ENCODE measurements at places on chromosomes 1 and 21.

DNA sequence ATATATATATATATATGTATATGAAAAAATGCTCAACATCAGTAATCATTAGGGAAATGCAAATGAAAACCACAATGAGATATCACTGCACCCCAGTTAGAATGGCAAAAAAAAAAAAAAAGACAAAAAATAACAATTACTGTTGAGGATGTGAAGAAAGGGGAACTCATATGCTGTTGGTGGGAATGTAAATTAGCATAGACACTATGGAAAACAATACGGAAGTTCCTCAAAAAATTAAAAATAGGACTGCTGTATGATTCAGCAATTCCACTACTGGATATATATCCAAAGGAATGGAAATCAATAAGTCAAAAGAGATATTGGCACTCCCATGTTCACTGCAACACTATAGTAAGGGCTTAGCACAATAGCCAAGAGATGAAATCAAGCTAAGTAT is 41.5 kb upstream of the CTBS start:
- DNase-seq, result no peak

DNA sequence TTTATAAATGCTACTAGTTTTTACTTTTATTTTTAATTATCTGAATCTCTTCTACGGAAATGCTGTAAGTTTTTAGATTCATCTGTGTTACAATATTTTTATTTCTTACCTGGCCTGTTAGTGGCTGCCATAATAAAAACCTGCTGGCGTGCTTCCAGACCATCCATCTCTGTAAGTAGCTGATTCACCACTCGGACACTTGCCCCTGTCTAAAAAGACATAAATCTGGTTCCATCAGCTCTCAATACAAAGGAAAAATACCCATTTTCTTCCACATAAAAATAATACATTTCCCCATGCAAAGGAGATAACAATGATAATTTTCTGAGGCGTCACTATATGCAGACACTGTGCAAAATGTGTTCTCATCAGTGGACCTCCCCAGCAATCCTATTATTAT is 62.0 kb downstream of the NVL start:
- no peak for DNase-seq

- DNase-seq, result no peak
Observed at GRCh38 chr1:152251391-152251790, 27.4 kb upstream of the HRNR start.

DNA sequence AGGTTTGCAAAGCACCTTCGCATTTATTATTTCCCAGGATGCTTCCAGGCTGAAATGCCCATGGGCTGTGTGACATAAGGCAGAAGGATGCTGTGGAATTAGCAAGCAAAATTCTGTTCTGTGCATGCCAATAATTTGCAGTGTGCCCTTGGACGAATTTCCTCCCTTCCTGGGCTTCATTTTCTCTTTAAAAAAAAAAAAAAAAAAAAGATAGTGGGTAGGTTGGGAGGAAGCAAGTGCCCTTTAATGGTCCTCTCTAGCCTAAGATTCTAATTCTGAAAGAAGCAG is 2.5 kb upstream of the ID3 start:
- no peak for DNase-seq

DNA sequence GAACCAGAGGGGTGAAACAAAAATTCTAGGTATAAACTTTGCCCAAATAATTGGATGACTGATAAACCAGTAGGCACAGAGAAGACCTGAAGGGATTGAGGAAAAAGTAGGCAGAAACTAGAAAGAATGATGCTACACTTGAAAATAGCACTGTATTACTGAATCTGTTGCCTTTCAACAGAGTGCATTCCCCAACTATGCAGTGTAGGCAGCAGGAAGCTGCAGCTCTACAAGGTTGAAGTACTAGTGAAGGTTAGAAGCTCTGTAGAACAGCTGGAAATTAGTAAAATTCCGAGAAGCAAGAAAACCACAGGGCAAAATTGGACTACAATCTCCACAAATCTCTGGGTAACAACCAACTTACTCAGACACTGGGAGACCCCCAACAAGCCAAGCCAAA is 27.4 kb downstream of the ZNF644 start:
- DNase-seq, result no peak

- no peak for DNase-seq
Observed at GRCh38 chr1:205285381-205286101, 36.0 kb downstream of the NUAK2 start.

DNA sequence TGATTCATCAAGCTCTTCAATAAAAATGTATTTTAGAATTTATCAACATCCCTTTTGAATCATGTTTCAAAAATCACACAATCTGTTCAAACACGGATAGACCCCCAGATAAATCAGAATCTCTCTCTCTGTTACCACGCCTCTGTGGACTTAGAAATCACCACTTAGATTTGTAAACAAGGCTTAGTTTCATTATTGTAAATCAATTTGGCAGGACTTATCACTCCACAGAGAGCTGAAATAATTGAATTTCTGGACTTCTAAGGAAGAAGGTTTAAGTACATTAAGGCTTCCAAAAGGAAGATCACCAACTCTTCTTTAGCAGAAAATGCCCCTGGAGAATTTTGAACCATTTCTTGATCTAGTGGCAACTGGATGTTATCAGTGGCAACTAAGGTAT is 100.4 kb downstream of the APP start:
- no peak for DNase-seq

DNA sequence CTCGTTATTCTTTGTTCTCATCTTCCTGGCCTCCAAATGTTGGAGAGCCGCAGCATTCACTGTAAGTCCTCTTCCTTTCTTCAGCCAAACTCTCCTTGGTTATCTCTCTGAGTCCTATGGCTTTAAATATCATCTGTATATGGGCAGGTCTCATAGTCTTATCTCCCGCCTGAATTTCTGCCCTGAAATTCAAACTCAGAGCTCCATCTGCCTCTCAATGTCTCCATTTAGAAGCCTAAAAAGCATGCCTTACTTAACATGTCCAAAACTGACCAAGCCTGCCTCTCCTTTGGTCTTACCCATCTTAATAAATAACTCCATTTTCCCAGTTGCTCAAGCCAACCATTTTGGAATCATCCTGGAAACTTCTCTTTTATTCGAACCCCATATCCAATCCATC is 80.7 kb downstream of the DHRS3 start:
- no peak for DNase-seq

DNA sequence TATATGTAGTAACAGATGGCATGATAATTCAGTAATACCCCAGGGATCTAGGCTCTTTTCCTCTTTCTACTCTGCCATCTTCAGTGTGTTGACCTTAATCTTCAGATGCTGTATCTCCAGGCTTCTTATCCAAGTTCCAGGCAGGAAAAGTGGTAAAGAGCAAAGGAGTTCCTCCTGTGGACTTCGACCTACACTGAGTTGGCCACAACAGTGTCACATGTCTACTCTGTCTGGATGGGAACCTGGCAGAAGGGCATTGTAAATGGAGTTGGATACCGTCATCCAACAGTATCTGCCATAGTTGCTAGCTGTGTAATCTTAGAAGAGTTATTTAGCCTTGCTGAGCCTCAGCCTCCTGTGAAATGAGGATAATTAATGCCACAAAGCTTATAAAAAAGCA is 21.9 kb downstream of the IL23R start:
- no peak for DNase-seq

- DNase-seq, result no peak
Observed at GRCh38 chr1:235127203-235127602, 1.4 kb downstream of the TOMM20 start.

- no peak for DNase-seq
Observed at GRCh38 chr1:181102841-181103240, 14.3 kb downstream of the IER5 start.

Measured in stimulated activated CD4-positive, alpha-beta T cell treated with anti-CD3 and anti-CD28 coated beads, Interleukin-1b, Interleukin-23, amount 100 ng/mL, for 1 hour (primary cell).